ENCODE measurements at places on chromosomes 3 and 15. TPM values are rescaled to one million over a fixed set of nuclear protein-coding genes. Genes with fewer than 3 reads are reported as not detected.

Gene PIK3R4
- 22.8 TPM for total RNA-seq

Gene SEMA6D
- 0.02 TPM for total RNA-seq

GRCh38 chr3:183085634-183086390 is 13.5 kb downstream of the MCCC1 start:
- DNase-seq = peak; percentile 4

DNA sequence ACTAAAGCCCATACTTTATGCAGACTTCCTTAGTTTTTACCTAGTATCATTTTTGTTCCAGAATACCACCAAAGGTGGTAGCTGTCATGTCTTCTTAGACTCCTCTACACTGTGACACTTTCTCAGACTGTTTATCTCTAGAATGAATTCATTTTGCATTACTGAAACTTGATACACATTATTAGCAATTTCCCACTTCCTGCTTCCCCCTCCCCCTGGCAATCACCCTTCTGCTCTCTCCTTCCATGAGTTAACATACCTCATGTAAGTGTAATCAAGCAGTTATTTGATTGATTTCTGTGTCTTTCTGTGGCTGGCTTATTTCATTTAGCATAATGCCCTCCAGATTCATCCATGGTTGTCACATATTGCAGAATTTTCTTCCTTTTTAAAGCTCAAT is 204.9 kb downstream of the STAG1 start:
- no peak for DNase-seq

Gene RASSF1
- 8.9 TPM for total RNA-seq

- no peak for DNase-seq
Measured at GRCh38 chr3:122513386-122514122, 1.2 kb downstream of the KPNA1 start.

Measured in NCI-H460 (cell line).